ENCODE measurements at places on chromosomes 7 and 10. TPM values are rescaled to one million over a fixed set of nuclear protein-coding genes. Genes with fewer than 3 reads are reported as not detected.

PAPOLB gene
- total RNA-seq: not detected

PURB gene
- 29.3 TPM for total RNA-seq

GRCh38 chr7:70094831-70095230, 496.6 kb downstream of the AUTS2 start:
- no peak for DNase-seq
- no peaks in the 10 kb centered on the region for H3K36me3 ChIP-seq
- H3K4me1 ChIP-seq: no peaks in the 10 kb centered on the region
- H3K27me3 ChIP-seq: no peaks in the 10 kb centered on the region
- H3K4me3 ChIP-seq: no peak overlapping the region

DNA sequence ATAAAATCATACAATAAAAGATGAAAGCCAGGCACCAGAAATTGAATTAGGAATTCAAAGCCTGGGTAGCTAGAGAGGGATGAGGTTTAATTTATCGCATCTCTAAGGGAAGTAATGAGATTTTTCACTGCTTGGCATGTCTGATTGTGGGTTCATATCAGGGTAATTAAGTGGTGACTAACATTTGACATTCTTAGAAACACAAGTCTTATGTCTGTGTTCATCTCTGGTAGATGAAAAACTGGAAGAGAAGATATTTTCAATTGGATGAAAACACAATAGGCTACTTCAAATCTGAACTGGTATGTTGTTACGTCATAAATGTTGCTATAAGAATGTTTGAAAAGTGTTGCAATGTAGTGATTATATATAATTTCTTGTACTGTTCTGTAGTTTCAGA, 36.8 kb upstream of the ARMS2 start:
- H3K4me3 ChIP-seq: no peak overlapping the region
- no peaks in the 10 kb centered on the region for H3K27me3 ChIP-seq
- peaks cover 22% of the 10 kb centered on the region for H3K36me3 ChIP-seq
- H3K27ac ChIP-seq: no peak overlapping the region
